ENCODE measurements at places on chromosomes 5 and 9.

- no peak for DNase-seq
Measured at GRCh38 chr9:114386886-114387679, 699 bp downstream of the AKNA start.

GRCh38 chr5:78003919-78004318, 227.8 kb upstream of the TBCA start:
- DNase-seq = no peak

- DNase-seq = no peak
Measured at GRCh38 chr9:109811876-109812275, 31.9 kb downstream of the PALM2AKAP2 start.

- no peak for DNase-seq
Measured at GRCh38 chr9:73577848-73578247, 426.2 kb downstream of the ANXA1 start.

GRCh38 chr9:113793558-113793957, 82.6 kb upstream of the ZNF618 start:
- no peak for DNase-seq
